Caco-2 (cell line): ENCODE measurements at places on chromosomes 7 and 10. TPM values are rescaled to one million over a fixed set of nuclear protein-coding genes. Genes with fewer than 3 reads are reported as not detected.

DNA sequence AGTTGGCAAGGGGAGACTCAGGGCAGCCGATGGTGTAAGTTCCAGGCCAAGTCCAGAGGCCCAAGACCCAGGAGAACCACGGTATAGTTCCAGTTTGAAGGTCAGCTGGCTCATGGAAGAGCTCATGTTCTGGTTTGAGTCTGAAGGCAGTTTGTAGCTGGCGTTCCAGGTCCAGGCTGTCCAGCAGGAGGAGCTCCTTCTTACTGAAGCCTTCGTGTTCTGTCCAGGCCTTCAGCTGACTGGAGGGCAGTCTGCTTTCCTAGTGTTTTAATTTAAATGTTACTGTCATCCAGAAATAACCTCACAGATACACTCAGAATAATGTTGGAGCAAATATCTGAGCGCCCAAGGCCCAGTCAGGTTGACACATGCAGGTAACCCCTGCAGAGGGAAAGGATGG, 4.2 kb downstream of the SUN1 start:
- no peak overlapping the region for H3K4me3 ChIP-seq
- DNase-seq, result peak; percentile 63
- H3K27me3 ChIP-seq, result no peaks in the 10 kb centered on the region
- peaks cover 12% of the 10 kb centered on the region for H3K4me1 ChIP-seq

- H3K4me1 ChIP-seq, result no peaks in the 10 kb centered on the region
- no peaks in the 10 kb centered on the region for H3K36me3 ChIP-seq
- no peaks in the 10 kb centered on the region for H3K27me3 ChIP-seq
- no peak overlapping the region for H3K4me3 ChIP-seq
- DNase-seq, result no peak
- no peak overlapping the region for H3K27ac ChIP-seq
Measured at GRCh38 chr7:28096713-28097112, 83.9 kb downstream of the JAZF1 start.

TSPAN15 gene
- total RNA-seq, result 86.5 and 89.0 TPM in 2 replicates

FAM171A1 gene
- 26.3 and 27.9 TPM in 2 replicates for total RNA-seq
